Effector CD8-positive, alpha-beta T cell (primary cell): ENCODE measurements at places on chromosomes 12 and 14.
A peak's percentile ranks its signal among the peaks of the same experiment; 100 is the strongest.

DNA sequence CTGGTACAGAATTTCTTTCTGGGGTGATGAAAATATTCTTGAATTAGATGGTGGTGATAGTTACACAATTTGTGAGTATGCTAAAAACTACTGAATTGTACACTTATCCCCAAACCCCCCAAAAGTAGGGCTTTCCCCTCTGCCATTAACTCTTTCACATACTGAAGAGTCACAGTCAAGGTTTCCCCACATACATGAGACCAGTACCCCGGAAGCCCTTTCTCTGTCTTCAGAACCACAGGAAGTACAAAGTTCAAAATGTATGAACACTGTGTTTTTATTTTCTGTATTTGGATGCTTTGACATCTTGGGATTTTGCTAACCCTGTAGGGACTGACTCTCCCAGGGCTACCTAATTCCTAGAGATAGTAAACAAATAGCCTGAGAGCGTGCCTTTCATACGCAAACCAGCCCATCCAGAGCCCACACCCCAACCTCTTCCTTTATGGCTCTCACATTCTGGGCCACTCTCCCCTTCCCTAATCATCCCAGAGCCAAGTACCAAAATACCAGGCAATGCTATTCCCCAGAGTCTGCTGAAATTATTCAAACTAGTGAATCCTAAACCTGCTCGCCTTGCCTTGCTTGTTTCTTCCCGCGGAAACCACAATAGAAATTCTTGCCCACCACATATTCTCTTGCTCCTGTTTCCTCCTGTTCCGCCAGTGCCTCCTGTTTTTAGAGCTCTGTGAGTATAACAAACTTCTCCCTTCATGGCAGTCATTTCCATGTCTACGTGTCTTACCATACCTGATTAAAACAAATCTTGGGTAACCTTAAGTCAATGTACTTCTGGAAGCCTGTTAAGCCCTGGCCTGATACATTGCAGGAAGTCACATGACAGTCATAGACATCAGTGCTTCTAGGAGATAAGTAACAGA is 524.8 kb downstream of the FUT8 start:
- DNase-seq: no peak

DNA sequence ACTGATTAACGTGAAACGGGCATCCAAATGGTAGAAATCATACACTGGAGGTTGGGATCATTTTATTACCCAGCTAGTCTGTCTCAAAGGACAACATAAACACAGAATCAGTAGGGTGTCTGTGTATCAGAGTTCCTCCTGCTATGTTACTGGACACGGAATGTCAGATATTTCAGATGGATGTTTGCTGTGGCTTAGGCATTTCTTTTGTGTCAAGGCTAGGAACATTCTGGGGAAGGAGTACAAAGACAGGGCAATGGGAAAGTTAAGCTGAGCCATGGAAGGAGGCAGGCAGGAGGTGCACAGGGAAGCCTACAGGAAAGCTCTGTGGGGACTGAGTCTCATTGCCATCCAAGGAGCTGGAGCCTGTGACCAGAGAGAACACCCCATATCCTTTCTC is 254.6 kb downstream of the C12orf75 start:
- DNase-seq: no peak

DNA sequence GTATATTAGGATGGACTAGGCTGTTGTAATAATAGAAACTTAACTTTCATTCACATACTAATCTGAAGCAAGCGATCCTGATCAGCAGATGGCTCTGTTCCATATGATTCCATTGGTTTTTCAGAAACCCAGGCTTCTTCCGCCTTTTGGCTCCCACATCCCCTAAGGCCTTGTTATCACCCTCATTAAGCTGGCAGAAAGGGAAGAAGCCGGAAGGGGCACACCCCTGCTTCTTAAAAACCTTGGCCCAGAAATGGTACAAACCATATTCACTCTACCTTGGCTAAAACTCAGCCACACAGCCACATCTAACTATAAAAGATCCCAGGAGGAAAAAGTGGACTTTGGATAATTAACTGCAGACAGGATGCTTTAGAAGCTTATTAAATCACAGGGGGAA is 329.2 kb downstream of the PCNX1 start:
- DNase-seq: no peak

DNA sequence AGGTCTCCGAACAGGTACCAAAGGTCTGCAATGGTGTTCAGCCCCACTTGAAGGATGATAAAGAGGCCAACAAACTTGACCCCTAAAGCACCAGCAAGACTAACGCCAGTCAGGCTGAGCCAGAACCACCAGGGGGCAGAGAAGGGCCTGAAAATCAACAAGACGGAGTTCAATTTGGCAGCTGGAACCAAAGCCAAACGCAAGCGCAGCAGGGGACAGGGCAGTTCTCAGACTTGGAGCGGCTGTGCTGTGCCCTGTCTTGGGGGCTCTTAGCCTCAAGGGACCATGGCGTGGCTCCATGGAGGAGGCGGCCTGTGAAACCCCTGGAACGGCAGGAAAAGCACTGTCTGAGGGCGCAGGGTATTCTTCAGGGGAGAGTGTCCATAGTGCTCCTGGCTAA is 19.6 kb downstream of the POMT2 start:
- DNase-seq: peak; percentile 19
